Esophagus muscularis mucosa (tissue), 4 donors: ENCODE measurements at places on chromosomes 16 and 17. TPM values are rescaled to one million over a fixed set of nuclear protein-coding genes. Genes with fewer than 3 reads are reported as not detected.

Gene INCA1
- 1.3 TPM for total RNA-seq

GRCh38 chr16:3070608-3071111 is 5.2 kb downstream of the IL32 start:
- DNase-seq, result no peak

Gene IRF8
- total RNA-seq, result 12.9 TPM

Gene SLC6A2
- 1.7 TPM for total RNA-seq

Gene TP53TG3C
- not detected for total RNA-seq

Gene SLC4A1
- 2.0 TPM for total RNA-seq

- no peak for DNase-seq
Measured at GRCh38 chr17:35934760-35935159, 4.2 kb upstream of the RDM1 start.
